ENCODE measurements at places on chromosomes 16 and 17.

DNA sequence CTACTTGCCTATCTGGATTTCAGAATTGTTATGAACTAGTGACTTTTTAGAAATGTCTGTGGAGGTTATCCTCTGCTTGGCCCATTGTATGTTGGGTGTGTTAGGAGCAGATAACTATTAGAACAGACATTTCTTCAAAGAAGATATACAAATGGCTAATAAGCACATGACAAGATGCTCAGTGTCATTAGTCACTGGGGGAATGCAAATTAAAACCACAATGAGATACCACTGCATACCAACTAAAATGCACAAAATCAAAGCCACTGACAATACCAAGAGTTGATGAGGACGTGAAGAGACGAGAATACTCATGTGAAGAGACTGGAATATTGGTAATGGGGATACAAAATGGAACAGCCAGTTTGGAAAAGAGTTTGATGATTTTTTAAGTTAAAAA lies 39.2 kb downstream of the CEP112 start:
- H3K36me3 ChIP-seq: no peaks in the 10 kb centered on the region
- DNase-seq: no peak
- H3K27ac ChIP-seq: no peak overlapping the region

GRCh38 chr17:50613007-50613992 lies 21.4 kb upstream of the ABCC3 start:
- H3K36me3 ChIP-seq: no peaks in the 10 kb centered on the region
- no peak overlapping the region for H3K4me3 ChIP-seq
- no peaks in the 10 kb centered on the region for H3K27me3 ChIP-seq

DNA sequence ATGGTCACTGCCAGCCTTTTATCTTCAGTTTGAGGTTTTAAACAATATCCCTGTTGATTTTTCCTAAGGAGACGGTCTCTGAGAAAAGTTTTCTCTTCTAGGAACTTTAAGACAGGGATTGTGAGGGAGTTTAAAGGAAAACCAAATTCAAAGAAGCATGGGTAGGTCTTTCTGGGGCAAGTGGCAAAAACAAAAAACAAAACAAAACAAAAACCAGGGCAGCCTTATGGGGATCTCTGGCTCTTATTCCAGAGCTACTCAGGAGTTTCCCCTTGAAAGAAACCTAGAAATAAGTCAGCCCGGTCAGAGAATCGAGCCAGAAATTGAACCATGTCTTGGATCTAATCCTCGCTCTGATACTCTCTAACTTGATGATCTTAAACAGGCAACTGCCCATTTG lies 424.5 kb downstream of the GRIN2A start:
- no peaks in the 10 kb centered on the region for H3K4me1 ChIP-seq
- no peaks in the 10 kb centered on the region for H3K27me3 ChIP-seq
- no peak for DNase-seq
- H3K27ac ChIP-seq: no peak overlapping the region

GRCh38 chr16:89417352-89417751 lies 73.0 kb downstream of the ANKRD11 start:
- no peak for DNase-seq
- H3K4me3 ChIP-seq: no peak overlapping the region
- H3K36me3 ChIP-seq: peaks cover 8% of the 10 kb centered on the region
- H3K27ac ChIP-seq: no peak overlapping the region
- H3K4me1 ChIP-seq: peaks cover 81% of the 10 kb centered on the region

- H3K4me1 ChIP-seq: peaks cover 11% of the 10 kb centered on the region
- no peaks in the 10 kb centered on the region for H3K36me3 ChIP-seq
- no peak overlapping the region for H3K4me3 ChIP-seq
- DNase-seq: no peak
Observed at GRCh38 chr16:29656688-29657523, 6.1 kb upstream of the SPN start.

All from CD8-positive, alpha-beta memory T cell (primary cell).